ENCODE measurements at places on chromosomes 1 and 21. TPM values are rescaled to one million over a fixed set of nuclear protein-coding genes. Genes with fewer than 3 reads are reported as not detected.

Gene CSMD2
- total RNA-seq: 22.9 TPM

Gene SPATA46
- not detected for total RNA-seq

Gene SEMA4A
- 24.8 TPM for total RNA-seq

Gene TEX38
- not detected for total RNA-seq

Gene COL8A2
- 0.98 TPM for total RNA-seq

Gene TNNT2
- total RNA-seq: 0.25 TPM

Gene FTCD
- total RNA-seq: 0.98 TPM

Gene VWA5B1
- under 0.01 TPM for total RNA-seq

Gene OR2G6
- total RNA-seq: not detected

Gene ADPRS
- 14.8 TPM for total RNA-seq

Gene ASTN1
- total RNA-seq: 72.5 TPM

Gene ANGPTL3
- total RNA-seq: not detected

Gene WNT3A
- not detected for total RNA-seq

Gene PAQR6
- total RNA-seq: 4.7 TPM

Gene LENEP
- total RNA-seq: not detected

Gene SERTAD4
- 6.1 TPM for total RNA-seq

Gene PTCH2
- 1.7 TPM for total RNA-seq

Gene SELE
- total RNA-seq: 0.74 TPM

Gene C1orf74
- total RNA-seq: 1.5 TPM

Gene TIE1
- total RNA-seq: 9.6 TPM

Gene HES4
- total RNA-seq: 20.7 TPM

Gene KRTAP10-5
- total RNA-seq: not detected

Gene TMEM200B
- total RNA-seq: 0.49 TPM

Gene KRTAP19-3
- total RNA-seq: not detected

Gene OR2L2
- under 0.01 TPM for total RNA-seq

Gene UBL4B
- 0.25 TPM for total RNA-seq

Gene ETV3
- total RNA-seq: 12.5 TPM

Gene OR2L13
- total RNA-seq: 0.74 TPM

Gene HSPA6
- 3.4 TPM for total RNA-seq

Gene GREM2
- total RNA-seq: 12.0 TPM

Gene LCE3D
- not detected for total RNA-seq

Gene CFAP141
- total RNA-seq: not detected

Gene TSSK3
- total RNA-seq: not detected

Gene LCE2C
- not detected for total RNA-seq

Gene HMGN2
- total RNA-seq: 191 TPM

All from temporal lobe (tissue), 4 donors.